ENCODE measurements at places on chromosomes 5 and 9.

DNA sequence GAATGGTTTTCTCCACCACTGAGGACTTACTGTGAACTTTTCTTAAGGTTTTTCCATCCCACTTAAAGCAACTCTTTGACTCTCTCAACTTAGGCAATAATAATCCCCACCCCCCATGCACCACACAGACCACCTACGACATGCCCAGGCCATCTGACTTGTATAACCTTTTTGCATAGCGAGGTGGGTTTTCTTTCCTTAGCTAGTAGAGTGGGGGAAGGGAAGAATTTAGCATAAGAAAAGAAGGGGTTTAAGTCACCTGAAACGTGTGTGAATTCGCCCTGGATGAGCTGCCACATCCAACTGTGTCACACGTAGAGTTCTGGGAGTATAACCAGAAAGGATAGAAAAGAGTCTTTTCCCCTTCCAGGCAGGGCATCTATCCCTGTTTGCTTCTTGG, 262.7 kb downstream of the YTHDC2 start:
- no peak for DNase-seq

DNA sequence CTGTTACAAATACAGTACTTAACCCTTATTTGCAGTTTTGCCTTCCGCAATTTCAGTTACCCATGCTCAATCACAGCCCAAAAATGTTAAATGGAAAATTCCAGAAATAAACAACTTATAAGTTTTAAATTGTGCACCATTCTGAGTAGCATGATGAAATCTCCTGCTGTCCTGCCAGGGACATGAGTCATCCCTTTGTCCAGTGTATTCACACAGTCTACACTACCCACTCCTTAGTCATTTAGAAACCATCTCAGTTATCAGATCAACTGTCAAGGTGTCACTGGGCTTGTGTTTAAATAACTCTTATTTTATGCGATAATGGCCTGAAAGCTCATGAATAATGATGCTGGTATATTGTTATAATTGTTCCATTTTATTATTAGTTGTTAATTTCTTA, 95.8 kb downstream of the PLCXD3 start:
- no peak for DNase-seq

DNA sequence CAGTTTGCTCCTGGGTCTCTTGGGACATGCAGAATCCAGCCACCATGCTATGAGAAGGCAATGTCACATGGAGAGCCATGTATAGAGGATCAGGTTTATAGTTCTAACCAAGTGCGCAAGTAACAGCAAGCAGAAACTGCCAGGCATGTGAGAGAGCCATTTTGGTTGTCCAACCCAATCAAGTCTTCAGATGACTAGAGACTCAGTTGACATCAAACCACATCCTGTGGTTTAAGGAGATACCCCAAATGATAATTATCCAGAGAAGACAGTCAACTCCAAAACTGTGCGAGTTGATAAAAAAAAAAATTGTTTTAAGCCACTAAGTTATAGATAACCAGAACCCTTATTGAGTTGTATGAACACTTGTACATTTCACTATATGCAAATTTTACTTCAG, 40.2 kb downstream of the TMEM232 start:
- no peak for DNase-seq

DNA sequence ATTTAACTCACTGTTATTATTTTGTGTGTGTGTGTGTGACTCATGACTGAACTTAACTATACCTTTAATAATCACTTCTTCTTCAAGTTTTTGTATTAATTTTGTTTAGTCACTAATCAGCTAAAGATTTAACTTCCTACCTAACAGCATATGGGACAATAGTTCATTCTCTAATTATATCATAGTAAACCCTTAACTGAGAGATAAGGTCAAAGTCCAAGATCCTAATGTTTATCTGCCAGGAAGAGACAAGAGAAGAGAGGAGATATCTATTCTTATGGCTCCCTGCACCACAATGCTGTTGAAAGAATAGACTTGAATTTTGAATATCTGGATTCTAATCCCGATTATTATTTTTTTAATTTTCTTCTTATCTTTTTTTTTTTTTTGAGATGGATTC, 28.1 kb downstream of the FREM1 start:
- DNase-seq: no peak

- DNase-seq: no peak
Observed at GRCh38 chr5:132417010-132417439, 47.5 kb downstream of the SLC22A5 start.

- no peak for DNase-seq
Observed at GRCh38 chr5:59749782-59750520, 143.6 kb downstream of the PDE4D start.

DNA sequence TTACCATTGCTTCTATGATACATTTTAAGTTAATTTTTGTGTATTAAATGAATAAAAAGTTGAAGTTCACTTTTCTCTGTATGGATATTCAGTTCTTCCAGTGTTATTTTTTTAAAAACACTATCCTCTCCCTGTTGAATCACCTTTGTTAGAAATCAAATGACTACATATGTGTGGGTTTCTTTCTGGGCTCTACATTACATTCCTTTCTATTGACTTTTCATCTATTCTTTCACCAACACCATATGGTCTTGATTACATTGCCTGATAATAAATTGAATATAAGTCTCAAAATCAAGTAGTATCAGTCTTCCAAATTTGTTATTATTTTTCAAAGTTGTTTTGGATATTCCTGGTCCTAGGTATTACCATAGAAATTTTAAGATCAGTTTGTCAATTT, 7.3 kb upstream of the RASEF start:
- no peak for DNase-seq
